Naive thymus-derived CD4-positive, alpha-beta T cell (primary cell): ENCODE measurements at places on chromosomes 11 and 22. TPM values are rescaled to one million over a fixed set of nuclear protein-coding genes. Genes with fewer than 3 reads are reported as not detected.

DNA sequence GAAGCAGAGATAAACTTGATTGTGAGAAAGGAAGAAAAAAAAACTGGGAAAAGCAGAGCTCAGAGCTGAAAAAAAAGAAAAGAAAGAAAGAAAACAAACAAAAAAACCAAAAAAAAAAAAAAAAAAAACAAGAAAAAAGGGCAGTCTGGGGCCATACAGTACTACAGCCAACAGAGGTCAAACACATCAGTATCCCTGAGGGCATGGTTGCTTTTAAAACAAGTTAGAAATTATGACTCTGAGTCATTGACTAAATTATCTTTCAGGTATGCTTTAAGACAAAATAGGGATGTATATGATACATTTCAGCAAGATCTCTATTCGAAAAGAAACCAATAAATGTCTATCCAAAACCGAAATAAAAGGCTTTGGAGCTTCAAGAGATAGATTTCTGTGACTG is 37.1 kb upstream of the TLCD5 start:
- no peak overlapping the region for H3K4me3 ChIP-seq
- H3K36me3 ChIP-seq = no peaks in the 10 kb centered on the region
- no peak for DNase-seq
- H3K27ac ChIP-seq = no peak overlapping the region
- H3K27me3 ChIP-seq = no peaks in the 10 kb centered on the region

The INTS4 gene
- 42.6 TPM for polyA plus RNA-seq

The DTX4 gene
- polyA plus RNA-seq = 0.35 TPM

DNA sequence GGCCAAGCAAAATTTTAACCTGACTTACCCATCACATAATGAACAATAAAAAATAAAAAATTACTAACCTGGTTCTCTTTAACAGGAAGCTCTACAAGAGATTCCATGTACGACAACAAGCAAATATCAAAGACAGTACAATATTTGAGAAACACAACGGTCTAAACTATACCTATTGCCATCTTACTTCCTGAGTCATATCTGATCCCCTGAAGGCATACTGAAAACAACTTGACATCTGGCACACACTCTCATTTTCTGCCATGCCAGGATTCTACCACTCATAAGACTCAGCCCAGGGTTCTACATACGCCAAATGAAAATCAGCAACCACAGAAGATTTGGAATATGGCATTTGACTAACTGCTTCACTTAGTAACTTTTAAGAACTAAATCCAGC is 13.8 kb downstream of the DENND5A start:
- no peak for DNase-seq
- H3K4me3 ChIP-seq = no peak overlapping the region
- peaks cover 11% of the 10 kb centered on the region for H3K4me1 ChIP-seq
- H3K36me3 ChIP-seq = no peaks in the 10 kb centered on the region
- no peaks in the 10 kb centered on the region for H3K27me3 ChIP-seq
- peak overlapping the region; percentile 8 for H3K27ac ChIP-seq

The CHRM1 gene
- not detected for polyA plus RNA-seq

- no peaks in the 10 kb centered on the region for H3K4me1 ChIP-seq
- no peaks in the 10 kb centered on the region for H3K27me3 ChIP-seq
- DNase-seq = no peak
- no peaks in the 10 kb centered on the region for H3K36me3 ChIP-seq
- no peak overlapping the region for H3K27ac ChIP-seq
- H3K4me3 ChIP-seq = no peak overlapping the region
These were observed 751 bp downstream of the MS4A10 start for GRCh38 chr11:60785806-60786361.

DNA sequence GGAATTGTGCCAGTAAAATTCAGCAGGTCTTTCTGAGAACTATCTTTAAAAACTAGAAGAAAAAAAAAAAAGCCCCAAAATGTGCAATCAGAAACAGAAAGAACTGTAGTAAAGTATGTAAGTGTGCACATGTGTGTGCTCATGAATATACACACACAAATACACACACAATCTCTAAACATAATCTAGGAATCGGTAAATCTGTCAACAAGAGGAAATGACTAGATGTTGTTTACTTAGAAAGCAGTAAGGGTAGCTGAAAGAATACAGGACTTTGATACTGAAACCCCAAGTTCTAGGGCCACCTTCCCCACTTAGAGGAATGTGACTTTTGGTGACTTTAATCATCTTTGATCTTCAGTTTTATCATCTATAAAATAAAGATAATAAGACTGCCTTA is 13.2 kb downstream of the UEVLD start:
- H3K27ac ChIP-seq = no peak overlapping the region
- no peak overlapping the region for H3K4me3 ChIP-seq
- H3K4me1 ChIP-seq = no peaks in the 10 kb centered on the region
- no peak for DNase-seq
- peaks cover 6% of the 10 kb centered on the region for H3K36me3 ChIP-seq
- no peaks in the 10 kb centered on the region for H3K27me3 ChIP-seq

The APOBEC3H gene
- not detected for polyA plus RNA-seq

GRCh38 chr11:93614173-93614722 is 47.2 kb upstream of the CEP295 start:
- H3K4me1 ChIP-seq = no peaks in the 10 kb centered on the region
- H3K36me3 ChIP-seq = no peaks in the 10 kb centered on the region
- no peaks in the 10 kb centered on the region for H3K27me3 ChIP-seq
- no peak overlapping the region for H3K27ac ChIP-seq
- peak; percentile 16 for DNase-seq
- no peak overlapping the region for H3K4me3 ChIP-seq

DNA sequence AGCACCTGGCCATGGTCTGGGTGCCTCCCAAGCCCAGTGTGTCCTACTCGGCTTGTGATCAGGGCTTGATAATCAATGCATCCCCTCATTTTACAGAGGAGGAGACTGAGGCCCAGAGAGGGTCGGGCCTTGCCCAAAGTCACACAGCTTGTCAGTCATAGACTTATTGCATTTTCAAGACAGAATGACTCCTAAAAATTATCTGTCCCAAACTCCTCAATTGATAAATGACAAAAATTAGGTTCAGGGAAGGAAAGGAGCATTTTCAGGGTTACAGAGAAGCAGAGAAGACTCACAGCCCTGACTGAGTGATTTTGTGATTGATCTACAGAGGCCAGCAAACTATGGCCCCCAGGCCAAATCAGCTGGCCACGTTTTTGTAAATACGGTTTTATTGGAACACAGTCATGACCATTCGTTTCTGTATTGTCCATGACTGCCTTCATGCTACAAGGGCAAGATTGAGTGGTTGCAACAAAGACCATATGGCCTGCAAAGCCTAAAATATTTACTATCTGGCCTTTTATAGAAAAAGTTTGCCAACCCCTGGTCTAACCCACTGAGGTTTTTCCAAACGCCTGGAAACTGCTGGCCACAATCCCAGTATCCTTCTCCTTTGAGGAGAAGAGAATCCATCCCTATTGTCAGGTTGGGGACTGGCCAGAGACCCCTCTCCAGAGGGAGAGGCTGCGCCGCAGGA is 35.1 kb upstream of the NAV2 start:
- H3K27me3 ChIP-seq = no peaks in the 10 kb centered on the region
- no peaks in the 10 kb centered on the region for H3K36me3 ChIP-seq
- no peak overlapping the region for H3K27ac ChIP-seq
- no peaks in the 10 kb centered on the region for H3K4me1 ChIP-seq

The UBASH3B gene
- polyA plus RNA-seq = 10.3 TPM
